Stimulated activated CD4-positive, alpha-beta T cell treated with anti-CD3 and anti-CD28 coated beads, Interleukin-15, amount 100 ng/mL, for 24 hours (primary cell): ENCODE measurements at places on chromosomes 2 and 18.

DNA sequence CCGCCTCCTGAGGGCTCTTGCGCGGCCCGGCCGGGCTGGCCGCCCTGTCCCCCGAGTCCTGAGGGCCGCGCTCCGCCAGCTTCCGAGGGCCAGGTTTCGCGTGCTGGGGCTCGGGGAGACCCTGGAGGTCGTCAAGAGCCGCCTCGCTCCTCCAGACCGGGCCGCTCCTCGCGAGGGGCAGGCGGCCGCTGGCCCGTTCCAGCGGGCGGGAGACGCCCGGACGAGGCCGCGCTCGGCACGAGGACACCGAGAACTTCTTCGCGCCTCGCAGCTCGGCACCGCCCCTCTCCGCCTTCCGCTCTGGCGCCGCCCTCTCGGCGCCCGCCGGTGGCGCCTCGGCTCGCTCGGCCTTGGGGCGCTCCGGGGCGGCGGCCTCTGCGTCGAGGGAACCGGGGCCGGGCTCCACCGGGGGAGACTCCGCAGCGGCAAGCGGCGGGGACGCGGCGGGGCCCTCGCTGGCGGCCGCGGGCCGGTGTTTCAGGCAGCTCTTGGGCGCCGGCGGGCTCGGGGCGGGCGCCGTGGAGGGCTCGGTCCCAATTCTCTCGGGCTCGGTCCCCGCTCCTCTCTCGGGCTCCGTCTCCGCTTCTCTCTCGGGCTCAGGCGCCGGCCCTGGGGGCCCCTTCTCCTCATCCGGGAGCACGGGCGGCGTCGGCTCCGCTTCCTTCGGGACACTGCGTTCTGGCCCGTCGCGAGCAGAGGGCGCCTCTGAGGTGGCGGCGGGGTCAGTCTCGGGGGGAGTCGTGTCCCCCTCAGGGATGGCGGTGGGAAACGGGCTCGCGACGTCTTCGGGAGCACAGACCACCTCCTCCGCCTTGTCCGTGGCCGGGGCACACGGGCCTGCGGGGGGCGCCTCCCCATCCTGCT, 91.6 kb upstream of the MGAT4A start:
- DNase-seq = peak; percentile 74

GRCh38 chr2:102005989-102006885, 14.5 kb downstream of the IL1R2 start:
- DNase-seq = peak; percentile 65

GRCh38 chr18:25186871-25187270, 165.1 kb downstream of the ZNF521 start:
- no peak for DNase-seq

DNA sequence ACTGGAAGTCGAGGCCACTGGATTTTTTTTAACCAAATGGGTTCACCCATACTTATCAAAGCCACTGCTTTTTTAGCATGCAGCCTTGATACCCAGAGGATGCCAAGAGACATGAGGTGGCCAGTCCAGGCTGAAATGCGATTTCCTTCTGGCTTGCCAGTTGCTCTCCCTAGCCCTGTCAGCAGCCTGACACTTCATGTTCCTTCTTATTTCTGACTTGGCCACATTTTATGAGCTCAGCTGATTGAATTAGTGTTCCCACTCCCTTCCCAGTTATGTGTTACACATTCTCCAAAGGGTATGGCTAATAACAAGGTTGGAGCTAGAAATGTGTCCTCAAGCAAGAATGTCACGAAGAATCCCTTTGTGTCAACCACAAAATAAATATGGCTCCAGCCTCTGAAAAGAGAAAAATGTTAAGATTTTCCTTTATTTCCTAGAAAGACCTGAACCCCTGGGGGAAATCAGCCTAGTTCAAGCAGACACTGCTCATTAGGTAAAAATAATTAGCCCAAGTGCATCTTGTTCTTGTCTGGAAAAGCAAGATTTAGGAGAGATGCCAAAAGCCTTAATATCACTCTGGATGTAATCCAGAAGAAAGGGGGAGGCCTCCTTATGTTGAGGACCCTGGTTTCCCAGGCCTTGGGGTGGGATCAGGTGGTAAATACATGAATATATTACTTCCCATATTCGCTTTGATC, 121.7 kb upstream of the TACR1 start:
- DNase-seq = no peak

DNA sequence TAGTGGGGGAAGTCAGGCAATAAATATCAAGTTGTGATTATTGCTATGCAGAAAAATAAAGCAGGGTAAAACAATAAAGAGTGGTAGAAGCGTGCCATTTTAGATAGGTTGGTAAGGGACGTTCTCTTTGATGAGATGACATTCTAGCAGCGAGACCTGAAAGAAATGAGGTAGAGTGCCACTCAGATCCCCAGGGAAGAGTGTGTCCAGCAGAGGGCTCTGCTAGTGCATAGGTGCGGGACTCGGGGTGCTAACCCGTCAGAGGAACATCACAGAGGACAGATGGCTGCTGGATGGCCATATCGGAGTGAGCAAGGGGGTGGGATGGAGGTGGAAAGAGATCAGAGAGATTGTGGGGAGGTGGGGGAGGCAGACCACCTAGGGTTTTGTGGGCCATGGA, 16.3 kb upstream of the GTF2A1L start:
- DNase-seq = peak; percentile 22

DNA sequence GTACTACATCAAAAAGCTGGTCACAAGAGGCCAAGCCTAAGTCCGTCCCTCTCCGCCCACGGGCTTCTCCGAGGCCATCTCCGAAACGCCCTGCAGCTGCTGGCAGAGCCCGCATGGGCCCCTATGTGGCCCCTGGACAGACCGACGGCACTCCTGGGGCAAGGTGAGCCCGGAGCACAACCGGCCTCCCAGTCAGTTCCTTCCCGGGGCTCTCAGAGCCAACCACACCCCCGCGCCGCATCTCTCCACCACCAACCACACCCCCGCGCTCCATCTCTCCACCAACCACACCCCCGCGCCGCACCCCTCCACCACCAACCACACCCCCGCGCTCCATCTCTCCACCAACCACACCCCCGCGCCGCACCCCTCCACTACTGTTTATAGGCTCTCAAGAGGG, 93.5 kb downstream of the ZNF516 start:
- DNase-seq = no peak
